Umbilical cord (tissue), 2 donors: ENCODE measurements at places on chromosomes 3 and 15.

DNA sequence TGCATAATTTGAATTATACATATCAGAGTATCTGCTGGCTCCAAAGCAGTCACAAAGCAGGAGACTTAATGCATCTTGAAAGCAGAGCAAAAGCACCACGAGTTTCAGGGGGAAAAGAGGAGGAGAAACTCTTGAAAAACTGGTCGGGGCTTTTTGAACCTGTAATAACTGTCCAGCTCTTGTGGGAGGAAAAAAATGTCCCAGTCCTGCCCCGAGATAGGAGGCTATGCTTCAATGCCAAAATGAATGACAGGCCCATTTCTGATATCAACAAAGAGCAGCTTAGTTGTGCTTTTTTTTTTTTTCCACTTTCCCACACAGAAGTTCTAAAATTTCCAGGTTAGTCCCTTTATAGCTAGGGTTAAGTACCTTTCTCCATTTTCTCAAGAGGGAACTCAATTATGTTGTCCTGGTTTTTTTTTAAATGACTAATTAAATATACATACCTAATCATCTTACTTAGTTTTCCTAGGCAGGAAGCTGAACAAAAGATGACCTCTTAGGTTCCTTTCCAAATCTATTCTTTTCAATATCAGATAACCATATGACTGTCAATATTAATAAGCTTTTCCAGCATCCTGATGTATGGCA lies 120.2 kb downstream of the TFDP2 start:
- no peak for DNase-seq

DNA sequence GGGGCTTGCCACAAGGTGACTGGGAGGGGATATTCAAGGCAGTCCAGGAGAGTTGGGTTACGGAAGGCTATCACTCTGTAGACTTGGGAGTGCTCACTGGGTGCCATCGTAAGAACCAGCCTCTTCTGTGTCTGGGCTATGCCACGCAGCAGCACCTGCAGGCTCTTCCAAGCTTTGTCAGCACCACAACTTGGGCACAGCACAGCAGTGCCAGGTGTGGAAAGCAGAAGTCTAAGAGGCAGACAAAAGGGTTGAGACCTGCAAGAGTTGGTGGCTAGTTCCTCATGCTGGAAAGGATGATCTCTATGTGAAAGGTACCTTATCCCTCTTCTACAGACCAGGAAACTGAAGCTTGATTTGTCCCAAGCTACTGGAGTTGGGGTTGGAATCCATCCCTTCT lies 15.8 kb downstream of the CX3CR1 start:
- no peak for DNase-seq

- DNase-seq = no peak
Measured at GRCh38 chr15:48868536-48868935, 9.4 kb upstream of the EID1 start.

- DNase-seq = no peak
Measured at GRCh38 chr15:74523982-74524381, 17.0 kb upstream of the ARID3B start.

GRCh38 chr15:46735115-46735514 lies 982.2 kb upstream of the SEMA6D start:
- DNase-seq = no peak

GRCh38 chr3:195401943-195402342 lies 40.9 kb downstream of the ACAP2 start:
- no peak for DNase-seq

DNA sequence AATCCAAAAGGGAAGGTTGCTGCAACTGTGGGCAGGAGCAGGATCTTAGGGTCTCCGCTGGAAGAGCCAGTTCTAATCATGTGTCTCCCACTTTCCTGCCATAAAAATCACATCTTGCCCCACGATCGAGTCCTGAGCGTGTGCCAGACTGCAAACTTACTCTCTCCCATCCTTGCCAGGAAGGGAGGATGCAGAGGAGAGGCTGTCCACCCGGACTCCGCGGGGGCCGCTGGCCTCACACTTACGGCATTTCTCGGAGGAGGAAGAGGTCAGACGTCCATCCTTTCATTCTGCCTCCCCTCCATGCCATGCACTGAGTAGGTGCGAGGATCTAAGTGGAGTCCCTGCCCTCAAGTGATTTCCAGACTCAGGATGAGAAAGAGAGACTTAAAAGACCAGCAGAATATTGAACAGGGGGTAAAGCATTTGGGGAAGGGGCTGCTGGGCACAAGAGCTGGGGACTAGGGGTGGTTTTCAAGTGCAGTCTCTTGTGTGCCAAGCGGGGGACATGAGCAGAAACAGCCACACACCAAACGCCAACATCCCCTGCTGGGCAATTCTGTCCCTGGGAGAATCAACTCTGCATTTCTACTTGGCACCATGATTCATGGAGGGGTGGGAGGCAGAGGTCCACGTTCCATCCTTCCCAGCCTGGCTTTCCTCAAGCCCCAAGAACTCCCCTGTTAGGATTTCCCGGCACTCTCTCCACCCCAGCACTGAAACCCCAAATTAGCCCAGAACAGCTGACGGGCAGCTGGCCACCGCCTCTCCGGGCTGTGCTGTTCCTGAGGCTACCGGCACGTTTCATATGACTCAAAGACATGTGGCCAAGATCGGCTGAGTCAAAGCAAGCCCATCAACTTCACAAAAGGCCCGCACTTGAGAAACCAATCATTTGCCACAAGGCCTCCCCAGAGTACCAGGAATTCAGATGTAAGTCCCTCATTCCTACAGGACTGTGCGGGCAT lies 11.6 kb downstream of the OXTR start:
- no peak for DNase-seq

DNA sequence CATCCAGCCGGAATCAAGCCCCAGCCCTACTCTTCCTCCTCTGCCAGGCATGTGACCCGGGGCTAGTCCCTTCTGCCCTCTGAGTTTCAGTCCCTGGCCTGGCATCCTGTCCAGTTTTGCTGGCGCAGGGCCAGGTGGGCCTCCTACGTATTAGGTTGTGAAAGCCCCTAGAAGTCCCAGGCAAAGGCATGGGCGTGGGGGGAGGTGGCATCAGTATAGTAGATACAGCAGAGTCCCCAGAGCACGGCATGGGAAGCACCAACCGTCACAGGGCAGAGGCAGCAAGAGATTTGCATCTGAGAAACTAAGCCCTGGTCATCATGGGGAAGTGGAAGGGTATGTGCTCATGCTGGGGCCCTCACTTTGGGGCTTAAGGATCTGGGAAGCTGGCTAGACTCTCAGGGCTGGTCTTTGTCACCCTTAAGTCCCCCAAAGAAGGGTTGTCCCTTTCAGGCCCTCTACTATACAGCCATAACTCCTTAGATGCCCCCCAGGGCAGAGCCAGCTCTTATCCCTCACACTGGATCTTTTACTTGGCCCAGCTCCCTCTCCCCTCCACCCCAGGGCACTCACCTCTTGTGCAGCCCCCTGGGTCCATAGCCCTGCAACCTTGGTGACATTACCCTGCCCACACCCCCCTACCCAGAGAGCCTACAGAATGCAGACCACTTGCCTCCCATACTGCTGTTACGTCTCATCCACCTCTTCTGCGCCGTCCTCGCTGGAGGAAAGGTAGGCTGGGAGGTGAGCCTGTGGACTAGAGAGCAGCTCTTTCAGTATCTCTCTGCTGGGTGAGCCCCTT lies 11.3 kb downstream of the NBEAL2 start:
- DNase-seq = no peak

GRCh38 chr3:103295974-103296570 lies 861.3 kb downstream of the ZPLD1 start:
- peak; percentile 30 for DNase-seq

DNA sequence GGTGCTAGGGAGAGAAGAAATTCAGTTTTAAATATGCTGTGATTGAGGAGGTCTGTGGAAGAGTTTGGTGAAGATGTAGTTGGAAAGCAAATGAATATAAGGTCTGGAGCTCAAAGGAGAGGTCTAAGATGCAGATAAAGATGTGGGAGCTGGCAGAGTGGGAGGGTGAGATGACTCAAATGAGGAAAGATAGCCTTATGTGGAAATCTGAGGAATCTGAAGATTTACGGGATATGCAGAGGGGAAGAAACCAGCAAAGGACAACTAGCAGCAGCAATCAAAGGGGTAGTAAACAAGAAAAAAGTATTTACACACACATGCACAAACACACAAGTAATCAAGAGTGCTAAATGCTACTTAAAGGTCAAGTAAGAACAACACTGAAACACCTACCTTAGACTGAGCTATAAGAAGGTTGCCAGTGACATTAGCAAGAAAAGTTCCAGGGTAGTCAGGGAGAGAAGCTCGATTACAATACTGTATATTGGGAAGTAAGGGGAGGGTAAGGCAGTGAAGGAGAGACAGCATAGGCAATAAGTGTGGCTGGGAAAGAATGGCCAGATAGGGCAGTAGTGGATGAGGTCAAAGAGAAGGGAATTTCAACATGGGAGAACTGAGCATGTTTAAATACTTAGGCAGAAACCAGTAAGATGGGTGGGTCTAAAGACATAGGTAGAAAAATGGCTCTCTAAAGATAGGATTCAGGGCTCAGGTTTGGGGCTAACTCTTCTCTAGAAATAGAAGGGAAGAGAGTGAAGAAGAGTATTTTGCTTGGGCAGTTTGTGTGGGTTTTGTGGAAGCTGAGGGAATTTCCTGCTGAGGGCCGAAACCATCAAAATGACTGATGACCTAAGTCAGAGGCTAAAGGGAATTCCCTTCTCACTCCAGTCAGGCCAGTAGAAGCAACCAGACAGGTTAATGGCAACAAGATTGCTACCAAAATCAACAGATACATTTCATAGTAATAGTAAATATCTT lies 8.9 kb downstream of the CMTM6 start:
- DNase-seq = peak; percentile 86

DNA sequence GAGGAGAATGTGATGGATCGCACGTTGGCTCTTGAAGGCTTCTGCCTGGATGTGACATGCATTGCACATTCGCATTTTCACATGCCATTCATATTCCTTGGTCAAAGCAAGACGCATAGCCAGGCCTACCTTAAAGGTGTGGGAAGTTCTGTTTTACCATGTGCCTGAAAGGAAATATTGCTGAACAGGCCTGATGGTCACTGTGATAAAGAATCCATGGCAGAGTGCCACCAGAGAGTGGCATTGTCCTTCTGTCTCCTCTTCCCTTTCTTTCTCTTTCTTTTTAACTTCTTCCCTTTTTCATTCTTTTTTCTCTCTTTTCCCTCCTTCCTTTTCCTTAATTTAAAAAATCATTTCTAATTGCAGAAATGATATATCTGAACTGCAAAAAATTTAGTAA lies 15.9 kb upstream of the MITF start:
- no peak for DNase-seq

DNA sequence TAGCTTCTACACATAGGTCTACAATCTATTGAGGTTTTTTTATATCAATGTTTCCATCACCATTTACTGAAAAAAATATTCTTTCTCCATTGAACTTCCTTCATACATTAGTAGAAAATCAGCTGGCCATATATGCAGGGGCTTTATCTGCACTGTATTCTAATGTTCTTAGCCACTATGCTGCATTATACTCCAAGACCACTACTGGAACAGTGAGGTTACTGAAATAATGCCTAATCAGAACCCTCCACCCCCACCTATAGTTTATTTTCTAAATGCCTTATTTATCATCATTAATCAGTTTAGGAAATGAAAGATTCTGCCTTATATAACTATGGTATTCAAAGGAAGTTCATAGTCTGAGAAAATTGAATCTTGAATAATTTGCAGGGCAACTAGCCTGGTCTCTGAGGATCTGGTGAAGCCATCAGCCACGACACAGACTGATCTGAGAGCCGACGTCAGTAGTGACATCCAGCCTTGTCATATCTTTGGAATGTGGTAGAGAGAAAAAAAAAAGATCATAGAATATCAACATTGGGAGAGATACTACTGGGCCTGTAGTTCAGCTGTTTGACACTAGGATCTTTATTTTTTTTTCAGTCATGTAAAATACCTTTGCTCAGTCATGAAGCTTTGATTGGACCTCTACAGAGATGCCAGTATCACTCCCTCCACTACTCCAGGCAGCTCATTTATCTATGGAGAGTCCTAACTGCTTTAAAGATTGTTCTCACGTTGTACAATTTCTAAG lies 66.6 kb downstream of the P3H2 start:
- no peak for DNase-seq
